ENCODE measurements at places on chromosomes 1 and 21.

DNA sequence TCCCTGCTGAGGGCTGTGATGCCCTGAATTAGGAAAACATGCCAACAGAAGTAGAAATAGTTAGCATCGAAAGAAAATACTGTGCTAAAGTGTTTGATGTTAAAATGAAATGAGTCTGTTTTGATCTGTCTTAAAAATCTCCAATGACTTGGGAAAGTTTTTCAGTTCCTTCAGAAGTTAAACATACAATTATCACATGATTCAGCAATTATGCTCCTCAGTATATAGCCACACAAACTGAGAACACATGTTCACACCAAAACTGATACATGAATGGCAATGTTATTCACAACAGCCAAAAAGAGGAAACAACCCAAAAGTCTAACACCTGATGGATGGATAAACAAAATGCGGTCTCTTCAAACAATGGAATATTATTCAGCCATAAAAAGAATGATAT lies 130.6 kb downstream of the PTPN14 start:
- no peak for DNase-seq

GRCh38 chr1:63320022-63320721 lies 2.2 kb upstream of the FOXD3 start:
- no peak for DNase-seq

DNA sequence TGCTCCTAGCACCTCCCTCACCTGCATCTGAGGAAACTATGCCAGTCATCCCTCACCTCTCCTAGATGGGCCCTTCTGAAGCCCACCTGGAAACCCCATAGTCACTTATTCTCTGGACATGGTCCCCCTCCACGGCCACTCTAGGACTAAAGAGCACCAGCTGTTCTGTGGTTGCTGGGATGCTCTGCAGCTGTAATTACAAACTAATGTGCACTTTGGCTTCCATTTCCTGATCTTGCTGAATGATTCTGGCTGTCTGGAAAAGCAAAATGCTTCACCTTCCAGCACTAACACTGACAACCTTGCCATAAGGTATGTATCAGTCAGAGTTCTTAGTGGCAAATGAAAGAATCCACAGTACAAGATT lies 48.7 kb upstream of the PSEN2 start:
- DNase-seq: no peak

DNA sequence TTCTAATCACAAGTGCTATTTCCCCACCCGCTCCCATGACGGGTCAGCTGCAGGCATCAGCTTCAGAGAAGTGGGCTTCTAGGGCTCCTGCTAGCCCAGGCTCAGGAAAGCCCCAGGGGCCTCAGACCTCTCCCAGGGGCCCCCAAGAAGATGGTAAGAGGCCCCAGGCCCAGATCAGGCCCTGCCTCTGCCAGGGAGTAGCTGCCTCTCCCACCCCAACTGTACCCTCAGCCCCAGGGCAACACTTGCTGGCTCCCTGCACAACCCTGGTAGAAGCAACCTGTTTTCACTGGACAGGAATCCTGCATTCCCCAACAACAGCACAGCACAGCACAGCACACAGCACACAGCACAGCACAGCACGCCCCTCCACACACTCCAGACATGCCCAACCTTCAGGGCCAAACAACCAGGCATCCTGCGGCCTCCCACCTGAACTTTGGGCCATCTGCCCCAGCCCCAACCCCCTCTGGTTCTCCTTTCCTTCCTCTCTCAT lies 6.5 kb downstream of the BLACAT1 start:
- no peak for DNase-seq

GRCh38 chr1:100065183-100065968 lies 67.4 kb downstream of the SASS6 start:
- DNase-seq: no peak

DNA sequence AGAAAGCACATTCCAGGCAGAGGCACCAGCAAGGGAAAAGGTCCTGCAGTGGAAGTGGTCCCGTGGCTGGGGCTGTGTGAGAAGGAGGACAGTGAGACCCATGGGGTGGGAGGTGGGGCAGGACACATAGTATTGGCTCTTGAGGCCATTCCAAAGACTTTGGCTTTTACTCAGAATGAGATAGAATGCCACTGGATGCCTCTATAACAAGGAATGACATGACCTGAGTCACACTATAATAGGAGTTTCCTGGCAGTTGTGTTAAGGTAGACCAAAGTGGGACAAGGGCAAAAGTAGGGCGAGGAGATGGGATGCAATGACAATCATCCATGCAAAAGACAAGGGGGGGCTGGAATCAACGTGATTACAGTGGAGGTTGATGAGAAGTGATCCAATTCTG lies 24.7 kb upstream of the LAMC2 start:
- no peak for DNase-seq

DNA sequence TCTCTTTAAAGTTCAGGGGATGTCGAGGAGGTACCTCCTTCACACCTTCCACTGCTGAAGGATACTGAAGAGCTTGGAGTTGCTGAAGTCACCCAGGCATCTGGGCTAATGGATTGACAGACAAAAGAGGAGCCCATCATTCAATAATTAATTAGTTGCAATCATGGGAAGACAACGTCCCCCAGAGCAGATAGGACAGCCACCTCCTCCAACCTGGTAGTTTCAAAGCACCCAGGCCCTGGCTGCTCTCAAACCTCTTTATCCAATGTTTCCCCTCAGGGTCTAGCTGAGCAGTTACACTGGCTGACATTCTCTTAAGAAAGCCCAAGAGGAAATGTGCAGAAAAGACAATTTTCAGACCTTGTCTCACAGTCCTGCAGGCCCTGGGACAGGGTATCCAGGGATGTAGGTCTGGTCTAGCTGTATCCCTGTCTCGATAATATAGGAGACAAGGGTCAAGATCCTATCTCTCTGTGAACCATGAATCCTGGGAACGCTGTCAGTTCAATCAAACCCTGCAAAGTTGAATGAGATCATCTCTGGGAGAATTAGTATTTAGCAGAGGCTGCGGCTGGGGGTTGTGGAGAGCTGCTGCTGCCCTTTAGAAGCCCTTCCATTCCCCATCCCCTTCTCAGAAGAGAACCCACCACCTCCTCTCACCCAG lies 1.1 kb downstream of the TSPAN2 start:
- no peak for DNase-seq

DNA sequence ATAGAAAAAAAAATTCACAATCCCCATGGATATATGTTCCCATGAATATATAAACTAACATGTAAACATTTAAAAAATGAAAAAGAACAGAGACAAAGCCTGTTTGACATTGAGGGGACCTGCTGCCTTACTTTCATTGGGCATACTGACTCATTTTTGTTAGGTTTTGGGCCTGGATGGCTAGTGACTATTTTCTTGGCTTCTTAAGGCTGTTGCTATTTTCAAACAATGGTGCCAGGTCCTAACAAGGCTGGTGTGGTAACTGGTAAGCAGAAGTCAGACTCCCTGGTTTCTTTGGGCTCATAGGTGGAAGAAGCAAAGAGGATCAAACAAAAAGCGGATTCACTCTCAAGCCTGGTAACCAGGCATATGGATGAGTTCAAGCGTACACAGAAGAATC lies 51.0 kb downstream of the LAMC2 start:
- DNase-seq: no peak

- no peak for DNase-seq
Measured at GRCh38 chr1:221272940-221273339, 393.7 kb downstream of the HLX start.

GRCh38 chr1:39727221-39727931 lies 11.3 kb upstream of the PPIE start:
- DNase-seq: no peak

- DNase-seq: no peak
Measured at GRCh38 chr1:92411511-92411910, 75.2 kb downstream of the GFI1 start.

GRCh38 chr1:109255678-109256077 lies 6.3 kb downstream of the CELSR2 start:
- DNase-seq: no peak

DNA sequence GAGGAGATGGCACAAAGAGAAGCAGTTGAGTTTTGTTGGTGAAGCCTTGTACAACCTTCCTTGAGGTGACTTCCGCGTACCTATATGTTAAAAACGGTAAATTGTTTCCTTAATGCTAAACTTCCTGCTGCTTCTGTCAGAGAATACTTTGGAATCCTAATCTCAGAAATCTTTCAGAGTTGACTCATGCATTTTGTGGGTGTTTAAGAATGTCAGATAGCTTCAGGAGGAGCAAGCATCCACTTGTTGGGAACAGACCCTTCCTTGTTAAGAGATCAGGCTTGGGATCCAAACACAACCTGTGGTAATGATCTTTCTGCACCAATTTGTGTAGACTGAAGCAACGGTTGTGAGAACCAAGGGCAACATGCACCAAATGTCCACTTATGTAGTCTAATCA lies 29.5 kb downstream of the AK4 start:
- no peak for DNase-seq

DNA sequence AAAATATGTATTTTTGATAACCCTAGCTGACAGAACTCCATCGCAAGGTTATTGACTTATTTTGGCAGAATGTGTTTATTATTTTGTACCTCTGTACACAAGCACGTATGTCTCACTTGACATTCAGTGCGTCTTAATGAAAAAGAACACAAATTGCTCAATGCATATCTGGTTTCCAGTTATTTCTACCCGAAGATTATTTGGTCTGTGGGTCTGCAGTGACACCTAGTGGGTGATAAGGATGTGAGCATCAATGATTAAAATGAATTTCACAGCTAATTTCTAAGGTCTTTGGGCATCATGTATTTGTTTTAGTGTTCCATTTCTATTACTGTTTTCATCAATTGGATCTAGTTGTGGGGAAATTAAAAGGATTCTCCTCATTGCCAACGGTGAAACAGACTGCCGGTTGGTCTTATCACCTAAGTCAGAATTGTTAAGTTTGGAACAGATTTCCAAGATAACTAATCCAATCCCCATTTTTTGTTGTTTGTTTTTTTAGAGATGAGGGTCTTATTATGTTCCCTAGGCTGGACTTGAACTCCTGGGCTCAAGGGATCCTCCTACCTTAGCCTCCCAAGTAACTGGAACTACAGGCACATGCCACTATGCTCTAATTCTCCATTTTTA lies 13.9 kb downstream of the DDX20 start:
- DNase-seq: peak; percentile 41

DNA sequence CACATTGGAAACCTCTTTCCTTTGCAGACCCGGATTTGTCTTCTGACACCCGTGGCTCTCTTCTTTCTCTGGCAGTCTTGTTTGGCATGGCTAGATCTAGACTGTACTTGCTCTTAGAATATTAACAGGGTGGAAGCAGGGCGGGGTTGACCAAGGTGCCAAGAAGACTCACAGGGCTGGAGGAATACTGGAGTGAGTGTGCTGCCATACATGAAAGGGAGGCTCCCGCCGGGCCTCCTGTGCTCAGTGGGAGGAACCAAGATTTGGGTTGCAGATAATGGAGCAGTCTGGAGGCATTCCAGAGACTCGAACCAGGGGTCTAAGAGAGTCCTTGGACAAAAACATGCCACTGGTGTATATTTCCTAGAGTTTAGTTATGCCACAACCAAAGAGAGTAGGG lies 27.6 kb upstream of the SNX27 start:
- no peak for DNase-seq

DNA sequence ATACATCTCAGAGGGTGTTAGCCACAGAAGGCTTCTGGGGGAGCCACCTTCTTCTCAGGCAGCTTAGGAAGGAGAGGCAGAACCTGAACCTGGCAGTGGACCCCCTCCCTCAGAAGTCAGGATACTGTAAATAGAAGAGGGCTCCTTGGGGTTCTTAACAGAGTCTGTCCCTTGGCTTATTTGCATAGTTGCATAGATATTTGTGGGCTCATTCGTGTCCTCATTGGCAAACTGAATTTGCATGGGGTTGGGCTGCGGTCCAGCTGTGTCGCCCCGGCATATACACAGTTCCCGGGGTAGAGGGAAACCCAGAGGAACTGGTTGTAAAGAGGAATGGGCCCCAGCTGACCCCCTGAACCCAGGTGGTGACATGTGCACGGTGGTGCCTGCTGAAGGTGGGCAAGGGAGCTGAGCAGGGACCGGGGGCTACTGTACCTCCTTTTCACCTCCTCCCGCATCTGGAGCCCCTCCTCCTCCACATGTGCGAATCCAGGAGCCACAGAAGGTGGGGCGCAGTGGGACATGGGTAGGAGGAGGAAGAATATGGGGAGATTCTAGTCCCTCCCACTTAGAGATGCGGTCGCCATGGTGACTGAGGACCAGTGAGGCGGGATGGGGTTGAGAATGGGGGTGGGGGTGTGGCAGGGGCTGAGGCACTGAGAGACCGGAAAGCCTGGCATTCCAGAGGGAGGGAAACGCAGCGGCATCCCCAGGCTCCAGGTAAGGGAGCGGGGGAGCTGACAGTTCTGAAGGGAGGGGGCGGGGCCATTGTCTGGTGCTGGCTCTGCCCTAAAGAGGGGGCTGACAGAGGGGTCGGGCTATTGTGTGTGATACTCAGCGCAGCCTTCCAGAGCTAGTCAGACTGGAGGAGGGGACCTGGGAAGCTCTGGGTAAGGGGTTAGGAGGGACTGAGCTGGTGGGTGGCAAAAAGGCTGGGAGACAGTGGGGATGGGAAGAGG lies 3.7 kb upstream of the SEMA4A start:
- peak; percentile 30 for DNase-seq

DNA sequence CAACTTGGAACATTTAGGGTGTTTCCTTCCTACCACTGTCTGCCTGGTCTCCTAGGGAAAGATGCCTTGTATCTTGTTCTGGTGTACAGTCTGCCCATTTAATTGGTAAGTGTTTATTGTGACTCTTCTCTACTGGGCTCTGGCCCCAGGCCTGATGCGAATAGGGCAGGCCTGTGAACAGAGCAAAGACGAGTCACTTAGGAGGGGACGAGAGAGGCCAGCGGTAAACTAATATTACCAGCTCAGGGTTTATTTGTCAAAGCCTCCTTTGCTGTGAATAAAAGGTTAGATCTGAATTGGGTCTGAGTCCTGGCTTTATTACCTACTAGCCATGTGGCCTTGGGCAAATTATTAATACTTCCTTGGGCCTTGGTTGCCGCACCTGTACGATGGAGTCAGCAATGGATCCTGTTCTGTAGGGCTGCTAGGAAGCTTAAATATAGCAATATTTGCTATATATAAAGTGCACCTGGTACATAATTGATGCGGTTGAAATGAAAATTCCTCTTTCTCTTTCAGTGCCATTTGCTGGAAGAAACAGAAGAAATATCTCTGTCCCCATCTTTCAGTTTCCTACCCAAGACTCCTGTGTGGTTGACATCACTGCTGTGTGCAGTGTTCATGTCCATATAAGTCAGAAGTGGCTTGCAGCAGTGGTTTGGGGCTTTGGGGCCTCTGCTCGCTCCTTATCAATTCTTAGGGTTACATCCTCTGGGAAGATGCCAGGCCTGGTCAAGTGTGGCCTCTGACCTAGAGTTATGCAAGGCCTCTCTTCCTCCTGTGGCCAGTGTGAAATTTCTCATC lies 32.4 kb downstream of the MAPKAPK2 start:
- DNase-seq: no peak

GRCh38 chr1:48493041-48493440 lies 21.0 kb upstream of the SPATA6 start:
- DNase-seq: no peak

GRCh38 chr1:147264158-147264768 lies 21.8 kb downstream of the CHD1L start:
- DNase-seq: no peak

DNA sequence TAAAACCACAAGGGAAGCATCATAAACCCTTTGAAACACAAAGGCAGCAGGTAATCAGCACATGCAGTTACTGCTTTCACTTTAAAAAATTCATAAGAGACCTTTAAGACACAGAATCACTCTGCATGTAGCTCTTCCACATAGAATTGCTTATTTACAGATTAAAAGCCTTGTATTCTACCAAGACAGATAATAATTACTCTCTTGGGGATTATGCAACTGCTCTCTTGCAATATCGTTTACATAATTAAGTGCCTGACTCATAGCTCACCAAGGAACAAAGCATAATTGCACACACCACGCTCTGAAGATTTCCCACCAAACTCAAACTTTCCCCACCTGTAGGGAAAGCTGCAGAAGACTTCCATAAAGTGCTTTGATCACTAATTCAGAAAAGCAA lies 87.9 kb downstream of the VAV3 start:
- no peak for DNase-seq

All from CD4-positive, alpha-beta T cell treated with Interleukin-15 for 1 hour (primary cell).